ENCODE measurements at places on chromosomes 3 and 15. TPM values are rescaled to one million over a fixed set of nuclear protein-coding genes. Genes with fewer than 3 reads are reported as not detected.

The HDAC11 gene
- polyA plus RNA-seq, result 12.7 TPM

The ALDH1A2 gene
- polyA plus RNA-seq, result 5.5 TPM

The ARPIN gene
- 7.5 TPM for polyA plus RNA-seq

The TMEM108 gene
- polyA plus RNA-seq, result 3.5 TPM

The PLSCR2 gene
- not detected for polyA plus RNA-seq

The EBLN2 gene
- 1.4 TPM for polyA plus RNA-seq
